ENCODE measurements at places on chromosomes 16 and 17.

GRCh38 chr17:80981062-80981902 is 10.4 kb upstream of the CHMP6 start:
- DNase-seq: no peak

GRCh38 chr16:87924811-87925670 is 11.3 kb downstream of the CA5A start:
- DNase-seq: no peak

DNA sequence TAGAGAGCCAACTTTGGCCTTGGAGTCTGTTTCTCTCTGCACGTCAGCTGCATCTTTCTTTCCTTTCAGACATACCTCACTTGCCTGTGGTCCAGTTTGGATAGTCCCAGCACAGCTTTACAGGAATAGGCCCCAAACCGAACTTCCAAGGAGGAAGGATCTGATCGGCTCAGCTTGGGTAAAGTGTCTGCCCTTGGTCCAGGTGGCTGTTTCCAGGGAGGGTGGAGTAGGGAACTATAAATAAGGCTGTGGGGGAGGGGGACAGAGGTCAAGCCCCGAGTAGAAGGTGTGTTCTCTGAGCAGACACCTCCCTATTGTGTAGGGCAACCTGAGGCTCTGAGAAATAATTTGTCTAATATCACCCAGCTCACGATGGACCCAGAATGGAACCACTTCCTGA is 29.2 kb upstream of the NKD1 start:
- no peak for DNase-seq

DNA sequence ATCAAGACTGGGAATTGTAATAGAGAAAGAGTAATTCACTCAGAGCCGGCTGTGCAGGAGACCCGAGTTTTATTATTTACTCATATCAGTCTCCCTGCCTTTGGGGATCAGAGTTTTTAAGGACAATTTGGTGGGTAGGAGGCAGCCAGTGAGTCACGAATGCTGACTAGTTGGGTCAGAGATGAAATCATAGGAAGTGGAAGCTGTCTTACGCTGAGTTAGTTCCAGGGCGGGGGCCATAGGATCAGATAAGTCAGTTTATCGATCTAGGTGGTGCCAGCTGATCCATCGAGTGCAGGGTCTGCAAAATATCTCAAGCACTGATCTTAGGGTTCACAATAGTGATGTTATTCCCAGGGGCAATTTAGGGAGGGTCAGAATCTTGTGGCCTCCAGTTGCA is 20.2 kb upstream of the GUCY2D start:
- DNase-seq: peak; percentile 68

DNA sequence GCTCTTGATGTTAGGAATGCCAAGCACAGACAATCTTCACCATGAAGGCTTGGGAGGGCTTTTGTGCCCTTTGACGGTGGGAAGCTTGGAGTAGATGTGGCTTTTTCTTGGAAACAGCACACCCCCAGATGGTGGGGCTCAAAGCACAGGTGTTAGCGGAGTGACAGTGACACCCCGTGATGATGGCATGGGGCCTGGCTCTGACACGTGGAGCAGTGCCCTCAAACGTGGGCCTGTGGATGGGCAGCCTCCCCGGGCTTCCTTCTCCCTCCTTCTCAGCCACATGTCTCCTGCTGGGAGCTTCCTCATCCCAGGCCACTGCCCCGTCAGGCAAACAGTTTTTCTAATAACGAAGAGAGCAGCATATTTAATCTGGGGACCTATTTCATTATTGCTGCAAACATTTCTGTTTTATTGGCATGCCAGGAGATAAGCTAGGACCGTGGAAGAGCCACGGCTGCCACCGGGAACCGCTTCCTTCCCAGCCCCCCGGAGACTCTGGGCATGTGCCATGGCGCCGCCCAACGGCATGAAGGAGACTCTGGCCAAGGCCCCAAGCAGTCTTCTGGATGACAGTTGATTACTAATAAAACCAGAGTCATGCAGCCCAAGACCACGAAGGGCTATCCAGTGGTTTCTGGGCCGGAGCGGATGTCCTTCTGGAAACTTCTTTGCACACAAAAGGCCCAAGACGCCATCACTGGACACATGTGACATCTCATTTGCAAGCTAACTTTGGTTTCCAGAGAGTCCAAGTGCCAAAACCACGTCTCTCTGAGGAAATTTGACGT is 280.3 kb upstream of the FOXF1 start:
- DNase-seq: no peak

DNA sequence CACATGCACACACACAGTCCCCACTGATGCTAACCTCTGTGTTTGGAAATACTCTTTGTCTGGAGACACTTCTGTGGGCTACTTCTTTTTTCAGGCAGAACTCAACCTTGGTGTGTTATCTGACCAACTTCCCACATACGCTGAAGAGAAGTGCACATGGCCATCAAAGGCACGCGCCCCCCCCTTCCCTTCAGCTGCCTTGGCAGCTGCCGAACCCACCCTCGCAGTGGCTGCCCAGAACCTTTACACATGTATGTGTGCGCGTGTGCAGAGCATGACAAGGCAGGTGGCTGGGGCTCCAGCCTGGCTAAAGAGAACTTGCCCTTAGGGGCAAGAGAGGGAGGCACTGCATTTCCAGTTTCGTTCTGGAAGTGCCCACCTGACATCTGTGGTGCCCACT is 3.9 kb downstream of the RAPGEFL1 start:
- DNase-seq: no peak

DNA sequence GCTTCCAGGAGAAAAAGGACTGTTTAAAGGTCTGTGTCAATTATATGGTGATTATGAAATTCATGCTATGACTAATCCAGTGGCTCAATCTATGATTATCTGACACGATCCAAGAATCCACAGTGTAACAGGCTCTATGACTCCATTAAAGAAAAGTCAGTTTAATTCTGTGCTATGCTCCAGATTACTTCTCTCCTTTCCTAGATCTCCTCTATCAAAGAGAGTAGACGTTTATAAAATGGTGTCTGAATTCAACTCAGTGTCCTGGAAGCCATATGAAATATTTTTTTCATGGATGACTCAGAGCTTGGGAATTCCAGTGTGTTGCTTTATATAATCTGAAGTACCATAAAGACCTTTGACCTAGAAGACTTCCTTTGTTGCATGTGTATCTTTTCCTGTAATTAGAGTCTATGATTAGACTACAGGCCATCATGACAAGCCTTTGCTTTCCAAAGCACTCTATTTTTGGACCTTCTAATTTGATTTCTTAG is 27.0 kb upstream of the NF1 start:
- peak; percentile 73 for DNase-seq

GRCh38 chr17:37698132-37698910 is 46.5 kb downstream of the HNF1B start:
- peak; percentile 96 for DNase-seq

- DNase-seq: peak; percentile 70
Measured at GRCh38 chr17:29291163-29291752, 2.7 kb downstream of the NUFIP2 start.

DNA sequence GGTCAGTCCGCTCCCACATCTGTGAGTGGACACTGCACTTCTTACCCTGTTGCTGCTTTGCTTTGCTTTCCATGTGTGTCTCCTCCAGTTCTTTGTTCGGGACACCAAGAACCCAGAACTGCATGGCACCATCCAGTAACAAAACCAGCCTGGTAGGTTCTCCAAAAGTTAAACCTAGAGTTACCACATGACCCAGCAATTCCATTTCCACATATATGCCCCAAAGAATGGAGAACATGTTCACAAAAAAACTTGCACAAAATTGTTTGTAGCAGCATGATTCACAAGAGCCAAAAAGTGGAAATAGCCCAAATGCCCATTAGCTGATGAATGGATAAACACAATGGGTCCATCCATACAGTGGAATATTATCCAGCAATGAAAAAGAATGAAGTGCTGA is 10.3 kb upstream of the CCL22 start:
- no peak for DNase-seq

DNA sequence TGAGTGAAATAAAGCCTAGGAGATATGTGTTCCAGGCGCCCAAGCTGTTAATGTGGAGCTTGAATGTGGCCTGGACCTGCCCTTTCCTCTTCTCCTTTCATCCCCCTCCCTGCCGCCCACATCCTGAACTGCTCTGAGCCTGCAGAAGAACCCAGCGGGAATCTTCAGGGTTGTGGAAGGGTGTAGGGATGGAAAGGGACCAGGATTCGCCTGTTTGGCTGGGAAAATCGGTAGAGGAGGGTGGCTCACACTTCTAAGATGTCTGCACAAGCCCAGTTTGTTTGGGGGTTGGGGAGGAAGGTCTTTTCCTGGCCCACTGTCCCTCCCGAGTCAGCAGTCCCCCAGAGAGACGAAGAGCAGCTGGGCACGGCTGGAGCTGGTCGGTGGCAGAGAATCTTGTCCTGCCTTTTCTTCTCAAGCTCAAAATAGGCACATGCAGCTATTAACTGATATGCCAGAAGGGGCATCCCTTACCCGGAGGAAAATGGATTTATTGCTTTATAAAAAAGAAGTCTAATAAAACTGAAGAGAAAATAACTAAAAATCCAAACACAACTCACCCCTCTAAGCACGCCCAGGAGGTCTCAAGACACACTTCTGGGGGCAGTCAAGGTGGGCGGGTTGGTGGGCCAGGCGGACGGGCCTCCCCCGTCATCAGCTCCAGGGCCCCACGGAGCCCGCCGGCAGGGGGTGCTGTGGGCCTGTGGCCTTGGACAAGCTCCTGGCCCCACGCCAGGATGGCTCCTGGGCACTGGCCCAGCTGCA is 11.5 kb upstream of the PITPNA start:
- peak; percentile 63 for DNase-seq

- DNase-seq: peak; percentile 53
Measured at GRCh38 chr17:35087731-35088355, 24.3 kb upstream of the RFFL start.

GRCh38 chr16:2278272-2278608 is 10.3 kb upstream of the RNPS1 start:
- DNase-seq: no peak

DNA sequence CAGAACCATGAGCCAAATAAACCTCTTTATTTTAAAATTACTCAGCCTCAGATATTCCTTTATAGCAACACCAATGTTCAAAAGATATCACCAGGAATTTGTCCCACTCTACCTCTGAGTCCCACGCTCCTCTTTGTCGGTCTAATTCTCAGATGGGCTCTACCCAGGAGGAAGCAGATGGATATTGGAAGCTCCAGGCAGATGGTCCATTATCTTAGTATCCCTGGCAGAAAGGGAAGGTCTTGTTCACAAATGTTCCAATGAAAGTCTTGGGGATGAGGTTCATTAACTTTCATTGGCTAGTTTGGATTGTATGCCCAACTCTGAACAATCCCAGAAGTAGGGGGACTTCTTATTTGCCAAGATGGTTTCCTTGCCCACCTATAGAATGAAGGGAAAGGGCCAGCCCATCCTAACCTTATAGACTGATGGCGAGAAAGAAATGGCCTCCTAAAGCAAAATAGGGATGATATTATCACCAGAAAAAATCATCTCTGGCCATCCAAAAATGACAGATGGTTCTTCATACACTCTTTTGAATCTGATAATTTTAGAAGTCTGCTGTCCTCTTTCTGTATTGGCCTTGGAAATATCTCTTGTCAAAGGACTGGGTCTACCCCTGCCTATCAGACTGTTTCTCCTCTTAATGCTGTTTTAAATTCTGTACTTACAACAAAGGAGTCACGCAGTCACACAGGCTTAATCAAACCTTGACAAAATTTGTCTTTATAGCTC is 21.3 kb upstream of the ELAC2 start:
- no peak for DNase-seq

DNA sequence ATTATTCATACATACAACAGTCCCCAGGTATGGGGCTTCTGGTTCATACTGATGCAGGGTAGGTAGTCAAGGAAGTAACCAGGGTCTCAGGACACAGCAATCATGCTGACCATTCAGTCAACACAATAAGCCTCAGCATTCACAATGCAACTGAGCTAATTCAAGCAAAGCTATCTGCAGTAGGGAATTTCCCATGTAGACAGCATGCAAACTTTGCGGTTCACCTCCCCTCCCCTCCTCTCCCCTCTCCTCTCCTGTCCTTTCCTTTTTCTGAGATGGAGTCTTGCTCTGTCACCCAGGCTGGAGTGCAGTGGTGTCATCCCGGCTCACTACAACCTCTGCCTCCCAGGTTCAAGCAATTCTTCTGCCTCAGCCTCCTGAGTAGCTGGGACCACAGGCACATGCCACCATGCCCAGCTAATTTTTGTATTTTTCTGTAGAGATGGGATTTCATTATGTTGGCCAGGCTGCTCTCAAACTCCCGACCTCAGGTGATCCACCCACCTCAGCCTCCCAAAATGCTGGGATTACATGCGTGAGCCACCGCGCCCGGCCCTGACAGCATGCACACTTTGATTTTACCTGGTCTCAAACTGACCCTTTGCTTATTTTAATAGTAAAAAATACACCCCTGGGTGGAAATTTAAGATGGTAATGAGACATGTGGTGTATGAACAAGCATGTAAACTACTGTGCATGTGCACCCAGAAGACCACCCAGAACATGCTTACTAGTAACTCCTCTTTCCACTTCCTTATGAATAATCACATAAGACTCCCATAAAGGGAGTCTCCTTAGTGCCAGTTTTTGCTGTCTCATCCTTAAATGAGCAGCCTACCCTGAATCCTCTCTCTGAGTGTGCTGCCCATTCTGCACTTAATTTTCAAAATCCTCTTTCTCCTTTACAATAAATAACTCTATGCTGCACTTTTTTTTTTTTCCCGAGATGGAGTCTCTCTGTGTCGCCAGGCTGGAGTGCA is 9.3 kb upstream of the RNF135 start:
- no peak for DNase-seq

DNA sequence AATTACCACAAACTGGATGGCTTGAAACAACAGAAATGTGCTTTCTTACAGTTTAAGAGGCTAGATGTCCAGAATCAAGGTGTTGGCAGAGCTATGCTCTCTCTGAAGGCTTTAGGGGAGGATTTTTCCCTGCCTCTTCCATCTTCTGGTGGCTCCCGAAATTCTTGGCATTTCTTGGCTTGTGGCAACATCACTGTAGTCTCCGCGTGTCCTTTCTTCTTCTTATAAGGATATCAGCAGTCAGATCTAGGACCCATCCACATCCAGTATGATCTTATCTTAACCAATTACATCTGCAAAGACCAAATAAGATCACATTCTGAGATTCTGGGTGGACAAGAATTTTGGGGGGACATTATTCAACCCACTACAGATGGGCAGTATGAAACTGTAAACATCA is 119.2 kb upstream of the PMFBP1 start:
- no peak for DNase-seq

- peak; percentile 33 for DNase-seq
Measured at GRCh38 chr16:48499923-48500381, 110.0 kb downstream of the N4BP1 start.

Measured in mammary epithelial cell (primary cell).